ENCODE measurements at places on chromosomes 16 and 17.

DNA sequence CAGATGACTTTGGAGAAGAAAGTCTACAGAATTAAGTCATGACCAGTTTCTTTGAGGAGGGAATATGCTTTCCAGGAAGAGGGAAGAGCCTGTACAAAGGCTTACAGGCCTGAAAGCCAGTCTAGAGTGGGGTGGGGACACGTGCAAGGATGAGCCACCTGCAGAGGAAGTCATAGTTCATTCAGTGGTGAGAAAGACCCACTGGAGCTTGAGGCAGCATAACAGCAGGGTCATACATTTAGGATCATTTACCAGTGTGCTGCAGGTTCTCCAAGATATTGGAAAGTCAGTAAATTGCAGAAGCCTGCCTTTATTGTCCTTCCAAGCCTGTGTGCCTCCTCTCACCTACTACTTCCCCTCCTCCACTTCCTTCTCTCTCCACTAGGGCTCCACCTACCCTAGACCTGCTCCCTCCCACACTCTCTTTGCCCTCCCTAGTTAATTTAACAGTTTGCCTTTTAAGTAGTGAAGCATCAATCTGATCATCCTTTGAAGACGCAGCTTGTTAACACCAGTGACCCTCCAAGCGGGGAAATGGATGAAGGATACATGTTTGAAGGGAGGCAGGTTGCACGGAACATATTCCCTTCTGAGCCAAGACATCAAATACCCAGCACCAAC lies 40.2 kb downstream of the CDRT15 start:
- DNase-seq: no peak

DNA sequence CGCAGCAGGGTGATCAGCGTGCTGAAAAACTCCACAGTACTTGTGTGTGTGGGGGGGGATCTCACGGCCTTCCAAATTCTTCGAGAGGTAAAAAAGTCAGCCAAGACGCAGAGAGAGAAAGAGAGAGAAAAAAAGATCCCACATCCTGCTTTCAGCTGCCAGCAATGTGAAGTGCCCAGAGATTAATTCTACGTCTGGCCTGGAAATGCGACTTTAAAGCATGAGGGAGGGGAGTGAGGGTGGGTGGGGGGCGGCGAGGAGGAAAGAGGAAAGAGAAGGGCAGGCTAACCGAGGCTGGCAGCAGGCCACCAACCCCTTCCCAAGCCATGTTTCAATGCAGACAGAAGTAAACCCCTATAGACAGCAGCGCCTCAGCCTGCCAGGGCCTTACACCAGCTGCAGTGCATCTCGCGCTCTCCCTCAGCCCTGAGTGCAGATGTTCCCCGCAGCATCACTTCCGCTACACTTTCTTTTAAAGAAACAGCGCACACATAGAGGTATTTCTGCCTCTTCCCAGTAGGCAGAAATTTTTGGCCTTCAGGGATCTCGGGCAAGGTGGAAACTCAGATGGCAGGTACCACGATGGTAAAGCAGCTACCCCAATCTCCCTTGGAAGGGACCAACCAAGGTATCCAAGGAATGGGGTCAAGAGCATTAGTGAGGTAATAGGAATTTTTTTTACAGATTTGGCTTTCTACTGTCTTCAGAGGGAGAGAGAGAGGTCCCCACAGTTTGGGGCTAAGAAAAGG lies 87.8 kb downstream of the SMG6 start:
- peak; percentile 82 for DNase-seq

DNA sequence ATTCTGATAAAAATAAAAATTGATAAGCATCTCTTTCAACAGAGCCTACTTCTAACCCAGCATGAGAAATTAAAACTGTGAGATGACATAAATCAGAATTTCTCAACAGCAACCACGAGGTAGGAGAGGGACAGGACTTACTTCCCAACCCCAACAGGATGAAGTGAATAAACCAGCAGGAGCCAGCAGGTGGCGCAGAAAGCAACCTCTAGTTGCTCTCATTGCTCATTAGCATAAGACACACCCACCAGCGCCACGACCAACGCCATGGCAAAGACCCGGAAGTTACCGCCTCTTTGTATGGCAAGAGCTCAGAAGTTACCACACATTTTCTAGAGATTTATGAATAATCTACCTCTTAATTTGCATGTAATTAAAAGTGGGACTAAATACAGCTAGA lies 189.4 kb upstream of the CDH8 start:
- DNase-seq: no peak

DNA sequence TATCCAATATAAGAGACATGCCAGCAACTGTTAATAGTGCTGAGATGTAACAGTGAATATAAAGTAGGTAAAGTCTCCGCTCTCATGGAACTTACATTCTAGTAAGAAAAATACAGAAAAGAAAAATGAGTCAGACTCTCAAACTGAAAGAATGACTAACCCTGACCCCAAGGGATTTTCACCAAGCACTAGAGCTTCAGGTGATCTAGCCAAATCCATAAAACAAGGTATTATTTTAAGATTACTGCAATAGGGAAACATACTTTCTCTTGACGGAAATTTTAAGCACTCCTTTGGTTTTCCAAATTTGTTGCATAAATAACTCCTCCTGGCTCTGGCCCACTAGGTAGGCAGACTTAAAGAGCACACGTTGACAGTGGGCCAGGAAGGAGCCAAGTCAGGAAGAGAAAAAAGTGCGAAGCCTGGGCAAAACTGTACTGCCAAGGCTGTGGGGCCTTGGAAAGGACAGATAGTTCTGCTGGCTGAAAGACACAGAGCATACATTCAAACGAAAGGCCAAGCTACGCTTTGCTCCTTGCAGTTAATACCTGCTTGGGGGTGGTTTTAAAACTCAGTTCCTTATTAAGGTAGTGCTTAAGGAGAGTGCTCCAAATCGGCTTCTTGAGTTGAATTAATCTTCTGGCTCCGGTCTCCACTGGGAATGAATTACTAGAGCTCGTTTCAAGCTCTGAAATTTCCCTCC lies 1.4 kb downstream of the GOT2 start:
- DNase-seq: no peak

DNA sequence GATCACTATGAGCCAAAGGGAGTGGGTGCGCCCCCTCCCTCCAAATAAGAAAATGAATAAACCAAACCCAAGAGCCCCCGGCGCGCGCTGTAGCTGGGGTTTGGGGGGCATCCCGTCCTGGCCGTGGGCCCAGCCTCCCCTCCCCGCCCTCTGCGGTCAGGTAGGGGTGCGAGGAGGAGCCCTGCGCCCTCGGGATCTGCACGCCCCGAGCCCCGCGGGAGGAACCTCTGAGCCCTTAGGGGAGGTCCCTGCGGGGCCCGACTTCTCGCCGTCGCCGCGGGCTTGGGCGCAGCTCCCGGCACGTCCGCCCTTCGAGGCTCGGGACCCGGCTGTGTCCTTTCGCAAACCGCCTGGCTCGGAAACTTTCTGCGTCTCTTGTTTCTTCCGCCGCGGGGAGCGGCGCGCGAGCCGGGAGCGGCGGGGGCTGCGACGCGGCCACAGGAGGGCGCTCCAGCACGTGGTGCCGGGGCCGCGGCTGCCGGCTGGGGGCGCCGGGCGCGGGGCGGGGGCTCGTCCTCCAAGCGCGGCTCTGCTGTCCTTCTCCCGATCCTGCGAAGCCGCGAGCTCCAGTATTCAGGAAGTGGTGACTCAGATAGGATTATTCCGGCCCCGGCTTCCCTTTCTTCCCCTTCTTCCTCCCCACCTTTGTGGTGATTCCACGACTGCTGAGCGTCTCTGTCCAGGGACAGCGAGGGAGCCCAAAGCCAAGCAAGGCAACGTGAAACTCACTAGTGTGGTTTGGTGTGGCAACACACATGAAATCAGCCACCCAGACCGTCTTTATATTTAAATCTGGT lies 1.6 kb downstream of the PITPNC1 start:
- no peak for DNase-seq

DNA sequence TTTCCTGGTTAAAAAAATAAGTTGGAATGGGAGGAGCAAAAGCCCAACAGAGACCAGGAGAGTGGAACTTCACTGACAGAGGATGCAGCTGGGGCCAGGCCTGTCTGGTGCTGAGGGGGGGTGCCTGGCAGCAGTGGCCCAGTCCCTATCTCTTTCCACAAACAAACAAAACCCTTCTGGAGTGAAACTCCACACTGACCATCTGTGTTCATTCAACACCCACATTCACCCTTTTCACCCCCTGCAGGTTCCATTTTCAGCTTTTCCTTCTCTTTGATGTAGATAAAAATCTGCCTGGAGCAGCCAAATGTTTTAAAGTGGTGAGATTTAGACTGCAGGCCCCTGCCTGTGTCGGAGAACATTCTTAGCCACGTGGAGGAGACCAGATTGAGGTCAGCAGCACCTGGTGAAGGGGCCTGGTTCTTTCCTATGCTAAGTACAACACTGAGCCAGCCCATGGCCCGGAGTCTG lies 161.4 kb upstream of the CDH11 start:
- DNase-seq: no peak

GRCh38 chr17:39219647-39220154 lies 6.0 kb downstream of the STAC2 start:
- no peak for DNase-seq

GRCh38 chr17:64747938-64748540 lies 85.9 kb upstream of the SMURF2 start:
- no peak for DNase-seq

DNA sequence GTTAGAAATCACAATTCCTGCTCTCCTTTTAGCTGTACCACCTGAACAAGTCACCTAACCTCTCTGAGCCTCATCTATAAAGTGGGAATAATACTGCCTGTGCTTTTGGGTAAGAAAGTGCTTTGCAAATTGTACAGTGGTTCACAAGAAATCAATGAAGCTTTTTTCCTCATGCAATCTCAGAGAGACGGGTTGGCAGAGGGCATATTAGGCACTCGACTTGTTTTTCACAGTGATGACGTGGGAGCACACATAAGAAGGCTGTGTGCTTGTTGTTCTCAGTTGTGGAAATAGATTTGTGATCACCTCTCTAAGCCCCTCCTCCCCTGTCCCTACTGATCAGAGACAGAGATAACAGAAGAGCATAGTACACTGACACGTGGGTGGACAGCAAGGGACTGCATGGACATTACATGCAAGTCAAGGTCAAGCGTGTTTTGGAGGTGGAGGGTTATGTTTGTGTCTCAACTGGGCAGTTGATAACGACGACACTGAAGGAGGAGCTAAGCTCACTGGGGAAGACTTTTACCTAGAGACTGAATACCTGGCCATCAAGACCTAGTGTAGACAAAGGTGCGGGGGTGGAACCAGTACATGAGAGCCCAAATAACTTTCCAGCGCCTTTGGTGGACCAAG lies 1.7 kb upstream of the GPT2 start:
- no peak for DNase-seq

- peak; percentile 51 for DNase-seq
These were observed 13.1 kb downstream of the ABCA9 start for GRCh38 chr17:69047368-69048263.

GRCh38 chr16:49343291-49343690 lies 30.3 kb upstream of the C16orf78 start:
- no peak for DNase-seq

- DNase-seq: peak; percentile 48
These were observed 11.6 kb downstream of the KRT33A start for GRCh38 chr17:41338961-41339485.

GRCh38 chr16:67657751-67658518 lies 2.1 kb downstream of the ACD start:
- no peak for DNase-seq

GRCh38 chr17:10149573-10150399 lies 48.6 kb downstream of the GAS7 start:
- DNase-seq: no peak

DNA sequence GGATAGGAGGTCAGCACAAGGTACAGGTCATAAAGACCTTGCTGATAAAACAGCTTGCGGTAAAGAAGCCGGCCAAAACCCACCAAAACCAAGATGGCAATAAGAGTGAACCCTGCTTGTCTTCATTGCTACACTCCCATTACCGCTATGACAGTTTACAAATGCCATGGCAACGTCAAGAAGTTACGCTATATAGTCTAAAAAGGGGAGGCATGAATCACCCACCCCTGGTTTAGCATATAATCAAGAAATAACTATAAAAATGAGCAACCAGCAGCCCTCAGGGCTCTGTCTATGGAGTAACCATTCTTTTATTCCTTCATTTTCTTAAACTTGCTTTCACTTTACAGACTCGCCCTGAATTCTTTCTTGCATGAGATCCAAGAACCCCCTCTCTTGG lies 1.0 kb upstream of the HSBP1 start:
- DNase-seq: no peak

- DNase-seq: no peak
These were observed 5.6 kb upstream of the DCAF7 start for GRCh38 chr17:63544467-63545301.

DNA sequence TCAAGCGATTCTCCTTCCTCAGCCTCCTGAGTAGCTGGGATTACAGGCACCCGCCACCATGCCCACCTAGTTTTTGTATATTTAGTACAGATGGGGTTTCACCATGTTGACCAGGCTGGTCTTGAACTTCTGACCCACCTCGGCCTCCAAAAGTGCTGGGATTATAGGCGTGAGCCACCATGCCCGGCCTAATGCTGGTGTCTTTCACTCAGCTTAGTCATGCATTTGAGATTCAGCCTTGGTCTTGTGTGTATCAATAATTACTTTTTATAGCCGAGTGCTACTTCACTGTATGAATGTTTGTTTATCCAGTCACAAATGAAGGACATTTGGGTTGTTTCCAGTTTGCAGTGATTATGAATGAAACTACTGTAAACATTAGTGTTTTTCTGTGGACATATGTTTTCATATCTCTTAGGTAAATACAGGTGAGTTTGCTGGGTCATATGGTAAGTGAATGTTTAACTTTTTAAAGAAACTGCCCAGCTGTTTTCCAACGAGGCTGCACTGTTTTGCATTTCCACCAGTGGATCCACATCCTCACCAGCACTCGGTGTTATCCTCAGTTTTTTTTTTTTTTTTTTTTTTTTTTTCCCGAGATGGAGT lies 11.0 kb upstream of the PLCG2 start:
- no peak for DNase-seq

DNA sequence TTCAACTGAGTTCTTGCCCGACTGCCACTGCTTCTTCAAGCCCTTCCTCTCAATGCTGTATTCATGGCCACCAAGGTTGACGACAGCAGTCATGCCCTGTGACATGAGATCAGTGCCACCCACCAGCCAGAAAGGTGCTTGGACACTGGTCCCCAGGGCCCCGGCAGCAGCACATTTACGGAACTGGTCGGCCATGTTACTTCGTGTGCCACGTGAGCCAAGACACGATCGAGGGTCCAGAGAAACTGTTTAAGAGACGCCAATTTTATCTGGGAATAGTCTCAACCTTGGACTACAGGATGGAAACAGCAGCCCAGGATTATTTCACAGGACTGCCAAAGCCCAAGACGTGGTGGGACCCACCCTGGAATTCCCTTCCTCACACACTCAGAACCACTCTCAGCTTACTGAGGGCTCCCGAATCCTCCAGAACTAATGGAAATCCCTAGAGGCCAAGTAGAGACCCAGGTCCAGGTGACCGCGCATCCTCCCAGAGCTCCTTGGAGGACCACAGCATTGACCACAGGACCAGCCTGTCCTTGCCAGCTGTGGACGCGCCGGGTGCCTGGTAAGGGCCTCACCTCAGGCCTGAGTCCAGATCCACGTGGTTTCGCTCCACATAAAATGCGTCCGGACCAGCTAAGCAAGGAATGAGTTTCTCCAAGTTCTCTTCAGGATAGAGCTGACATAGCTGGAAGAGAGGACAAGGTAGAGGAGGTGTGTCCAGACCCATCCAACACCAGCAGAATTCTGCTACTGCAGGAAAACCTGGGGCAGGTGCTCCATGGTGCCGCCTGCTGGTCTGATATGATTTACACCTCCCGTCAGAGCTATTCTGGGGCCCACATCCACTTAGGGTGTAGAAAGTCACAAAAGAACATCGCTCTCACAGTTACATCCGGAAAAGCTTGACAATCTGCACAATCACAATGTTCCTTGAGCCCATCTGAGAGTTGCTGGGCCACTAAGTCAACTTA lies 28.2 kb downstream of the MAP1LC3B start:
- no peak for DNase-seq
